ENCODE measurements at places on chromosomes 1 and 21.

DNA sequence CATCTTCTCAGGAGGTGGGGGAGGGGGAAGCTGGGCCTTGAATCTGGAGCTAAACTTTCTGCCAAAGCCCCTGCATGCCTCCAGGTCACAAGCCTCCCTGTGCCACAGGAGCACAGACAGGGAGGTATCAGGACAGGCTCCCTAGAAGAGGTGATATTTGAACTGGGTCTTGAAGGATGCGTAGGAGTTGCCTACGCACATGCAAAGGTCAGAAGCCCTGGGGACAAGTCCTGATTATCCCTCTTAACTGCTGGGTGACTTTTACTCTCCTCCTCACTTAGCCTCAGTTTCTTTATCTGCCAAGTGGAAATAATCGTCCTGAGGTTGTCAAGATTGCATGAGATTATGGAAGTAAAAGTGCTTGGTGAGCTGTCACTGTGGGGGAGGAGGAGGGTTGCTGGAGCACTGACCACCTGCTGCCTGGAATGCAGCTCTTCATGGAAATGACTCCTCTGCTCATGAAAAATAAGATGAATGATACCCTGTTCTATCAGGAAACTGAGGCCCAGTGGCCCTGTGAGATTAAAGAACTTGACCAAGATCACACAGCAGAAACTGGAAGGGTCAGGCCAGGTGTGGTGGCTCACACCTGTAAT lies 50.6 kb upstream of the LAPTM5 start:
- no peak for DNase-seq

DNA sequence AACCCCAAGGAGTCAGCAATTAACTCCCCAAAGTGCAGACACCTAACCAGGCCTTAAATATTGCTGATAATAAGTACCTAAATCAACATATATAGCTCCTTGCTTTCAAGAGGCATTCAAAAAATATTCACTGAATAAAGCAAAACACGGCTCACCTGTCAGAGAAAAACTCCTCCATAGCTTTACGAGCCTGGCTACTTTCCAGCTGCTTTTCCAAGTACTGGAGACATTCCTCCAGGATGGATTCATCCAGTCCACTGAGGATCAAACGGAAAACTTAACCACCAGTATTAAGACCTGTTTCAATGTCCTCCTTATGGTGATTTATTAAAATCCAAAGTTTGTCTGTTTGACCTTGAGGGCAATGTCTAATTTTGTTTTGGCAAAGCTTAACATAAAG lies 44.6 kb downstream of the UBR4 start:
- DNase-seq = no peak

DNA sequence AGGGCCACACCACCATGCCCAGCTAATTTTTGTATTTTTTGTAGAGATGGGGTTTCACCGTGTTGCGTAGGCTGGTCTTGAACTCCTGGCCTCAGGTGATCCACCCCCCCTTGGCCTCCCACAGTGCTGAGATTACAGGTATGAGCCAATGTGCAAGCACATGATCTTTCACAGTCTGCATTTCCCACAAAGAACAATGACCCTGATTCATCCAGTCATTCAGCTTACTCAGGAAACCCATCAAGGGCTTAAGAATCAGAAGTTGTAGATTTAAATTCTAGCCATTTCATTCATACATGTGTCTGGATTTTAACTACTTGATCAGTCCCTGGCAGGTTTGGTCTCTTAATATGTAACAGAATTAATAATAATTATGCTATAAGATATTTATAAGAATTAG lies 2065.7 kb downstream of the MRPL39 start:
- DNase-seq = no peak

GRCh38 chr1:47991187-47991586 lies 6.0 kb downstream of the TRABD2B start:
- no peak for DNase-seq

GRCh38 chr1:31299365-31299764 lies 2.5 kb downstream of the ZCCHC17 start:
- DNase-seq = no peak

GRCh38 chr1:74343216-74343615 lies 108.0 kb downstream of the TNNI3K start:
- DNase-seq = no peak

GRCh38 chr1:204227351-204227750 lies 13.6 kb upstream of the GOLT1A start:
- DNase-seq = no peak

GRCh38 chr1:36781098-36781497 lies 253.2 kb downstream of the GRIK3 start:
- no peak for DNase-seq

GRCh38 chr1:26854906-26855305 lies 8.0 kb upstream of the SFN start:
- no peak for DNase-seq

- DNase-seq = no peak
These were observed 50.8 kb downstream of the RHBG start for GRCh38 chr1:156419854-156420204.

GRCh38 chr1:211639475-211640300 lies 35.7 kb downstream of the NEK2 start:
- peak; percentile 9 for DNase-seq

DNA sequence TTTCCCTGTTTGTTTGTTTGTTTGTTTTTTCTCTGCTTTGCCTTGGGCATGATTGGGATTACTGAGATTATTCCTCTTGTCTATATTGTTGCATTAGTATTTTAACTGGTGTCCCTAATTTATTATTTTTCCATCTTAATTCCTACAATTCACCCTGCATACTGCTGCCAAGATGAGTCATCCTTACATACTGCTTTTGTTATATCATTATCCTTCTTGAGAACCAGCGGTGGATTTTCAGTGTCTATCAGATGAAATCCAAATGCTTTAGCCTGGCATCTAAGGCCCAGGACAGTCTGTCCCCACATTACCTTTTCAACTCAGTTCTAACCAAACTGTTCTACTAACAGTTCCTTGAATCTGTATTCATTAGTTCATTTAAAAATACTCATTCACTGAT lies 101.7 kb downstream of the OLFML2B start:
- no peak for DNase-seq

GRCh38 chr1:109847251-109847650 lies 63.4 kb upstream of the CSF1 start:
- no peak for DNase-seq

GRCh38 chr1:55337801-55338447 lies 122.8 kb upstream of the USP24 start:
- DNase-seq = no peak

GRCh38 chr1:244191581-244191980 lies 140.5 kb downstream of the ZBTB18 start:
- no peak for DNase-seq

DNA sequence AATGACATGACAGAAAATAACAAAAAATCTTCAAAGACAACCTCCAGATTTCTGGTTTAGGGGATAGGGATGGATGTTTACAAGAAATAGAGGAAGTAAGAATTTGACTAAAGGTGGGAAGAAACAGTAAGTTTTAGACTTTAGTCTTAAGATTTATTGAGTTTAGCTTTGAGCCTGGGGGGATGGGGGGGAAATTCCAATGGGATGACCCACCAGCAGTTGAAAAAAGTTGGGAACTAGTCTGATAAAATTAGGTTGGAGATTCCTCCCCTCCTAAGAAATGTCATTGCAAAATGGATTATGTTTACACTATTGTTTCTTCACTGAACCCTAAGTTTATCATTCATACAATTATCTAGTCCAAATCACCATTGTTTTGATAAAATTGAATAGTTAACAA lies 28.4 kb downstream of the WDR26 start:
- DNase-seq = no peak

DNA sequence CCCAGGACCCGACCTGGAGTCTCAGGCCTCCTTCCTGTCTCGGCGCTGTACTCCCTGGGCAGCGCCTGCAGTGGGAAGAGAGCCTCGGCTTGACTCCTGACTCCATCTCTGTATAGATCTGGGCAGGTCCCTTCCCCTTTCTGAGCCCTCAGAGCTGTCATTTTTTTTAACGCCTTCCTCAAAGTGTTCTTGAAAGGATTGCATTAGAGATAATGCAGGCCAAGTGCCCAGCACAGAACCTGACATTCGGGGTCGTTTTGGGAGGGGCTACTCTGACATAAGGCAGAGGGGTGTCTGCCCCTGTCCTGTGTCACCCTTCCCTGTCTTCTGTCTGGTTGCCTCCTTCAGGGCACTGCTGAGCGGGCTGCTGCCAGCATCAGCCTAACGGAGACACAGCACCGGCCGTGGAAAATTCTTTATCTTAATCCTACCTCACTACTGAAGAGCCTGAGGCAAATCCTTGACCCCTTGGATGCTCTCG lies 271.6 kb downstream of the TRABD2B start:
- DNase-seq = no peak

GRCh38 chr1:45607404-45608074 lies 16.3 kb downstream of the CCDC17 start:
- DNase-seq = no peak

DNA sequence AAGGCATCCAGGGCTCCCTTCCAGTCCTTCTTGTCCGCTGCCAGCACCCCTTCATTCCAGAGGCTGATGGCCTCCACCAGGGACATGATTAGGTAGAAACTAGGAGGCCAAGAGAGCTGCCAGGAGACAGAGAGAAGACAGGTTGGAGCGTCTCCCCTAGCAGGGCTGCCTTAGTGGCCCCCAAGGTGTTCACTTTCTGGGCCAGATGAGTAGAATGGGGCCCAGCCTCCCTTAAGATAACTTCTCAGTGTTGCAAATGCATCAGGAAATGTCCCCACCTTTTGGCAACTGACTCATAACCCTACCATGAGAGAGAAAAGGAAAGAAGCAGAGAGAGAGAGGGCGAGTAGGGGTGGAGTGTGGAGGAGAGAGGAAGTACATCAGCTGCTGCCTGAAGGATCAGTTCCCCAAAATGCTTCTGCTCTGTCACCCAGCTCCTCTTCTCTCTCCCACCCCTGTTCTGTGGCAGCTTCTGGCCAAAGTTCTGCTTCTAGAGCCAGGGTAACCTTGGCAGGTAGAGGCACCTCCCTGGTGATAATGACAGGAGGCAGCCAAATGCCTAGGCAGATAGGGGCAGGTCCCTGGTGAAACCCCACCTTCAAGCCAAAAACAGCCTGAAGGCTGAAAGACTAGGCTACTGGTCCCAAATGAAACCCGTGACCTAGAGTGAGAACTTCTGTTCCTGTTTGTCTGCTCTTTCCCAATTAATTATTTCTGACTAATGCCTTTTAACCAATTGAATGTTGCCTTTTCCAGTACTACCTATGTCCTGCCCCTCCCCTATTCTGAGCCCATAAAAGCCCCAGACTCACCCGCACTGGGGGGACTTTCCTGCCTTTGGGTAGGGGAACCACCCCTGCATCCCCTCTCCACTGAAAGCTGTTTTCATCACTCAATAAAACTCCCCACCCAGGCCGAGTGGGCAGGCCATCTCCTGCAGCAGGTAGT lies at the start of gene NCF2:
Gene NCF2 (minus strand): TSS at position 216 of the 948 bp plus-strand sequence. CDS start 130 bp downstream, at position 86.
- no peak for DNase-seq

DNA sequence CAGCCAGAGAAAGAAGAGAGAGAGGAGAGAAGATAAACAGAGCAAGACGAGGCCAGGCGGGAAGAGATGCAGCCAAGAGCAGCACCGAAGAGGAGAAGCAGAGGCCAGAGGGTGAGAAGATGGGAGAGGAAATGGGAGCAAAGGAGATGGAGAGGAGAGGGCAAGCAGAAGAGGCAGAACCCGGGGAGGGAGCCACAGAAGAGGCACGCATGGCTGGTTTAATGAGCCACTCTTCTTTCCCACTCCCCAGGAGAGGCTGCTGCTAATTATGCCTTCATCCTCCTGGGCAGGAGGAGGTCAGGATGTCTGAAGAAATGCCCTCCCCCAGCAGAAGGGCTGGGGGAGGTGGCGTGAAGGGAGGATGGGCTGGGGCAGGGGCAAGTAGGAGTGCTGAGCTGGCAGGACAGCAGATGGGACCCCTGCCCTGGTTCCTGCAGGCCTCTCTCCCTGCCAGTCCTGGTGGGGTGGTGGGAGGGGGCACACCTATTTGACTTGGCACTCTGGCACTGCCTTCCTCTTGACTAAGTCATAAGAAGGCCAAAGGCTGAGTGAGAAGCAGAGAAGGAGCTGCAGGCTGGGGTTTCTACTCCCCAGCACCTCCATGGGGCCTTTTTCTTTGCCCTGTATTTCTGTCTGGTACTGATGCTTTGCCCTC lies 32.3 kb downstream of the KIRREL1 start:
- no peak for DNase-seq

DNA sequence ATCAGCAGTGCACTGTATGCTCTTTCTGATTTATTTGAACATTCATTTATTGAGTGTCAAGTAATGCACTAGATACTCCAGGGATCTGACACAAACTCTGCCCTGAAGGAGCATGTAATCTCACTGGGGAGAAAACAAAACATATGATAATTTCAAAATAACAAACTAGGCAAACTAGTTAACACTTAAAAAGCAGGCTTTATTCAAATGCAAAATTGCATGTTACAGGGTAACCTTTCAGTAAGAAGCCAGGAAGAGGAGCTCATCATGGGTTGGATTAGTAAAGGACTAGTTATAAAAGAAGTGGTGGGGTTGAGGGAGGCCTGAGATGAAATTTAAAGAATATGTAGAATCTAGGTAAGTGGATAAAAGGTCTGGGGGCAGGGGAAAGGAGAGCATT lies 20.9 kb downstream of the SELL start:
- DNase-seq = no peak

DNA sequence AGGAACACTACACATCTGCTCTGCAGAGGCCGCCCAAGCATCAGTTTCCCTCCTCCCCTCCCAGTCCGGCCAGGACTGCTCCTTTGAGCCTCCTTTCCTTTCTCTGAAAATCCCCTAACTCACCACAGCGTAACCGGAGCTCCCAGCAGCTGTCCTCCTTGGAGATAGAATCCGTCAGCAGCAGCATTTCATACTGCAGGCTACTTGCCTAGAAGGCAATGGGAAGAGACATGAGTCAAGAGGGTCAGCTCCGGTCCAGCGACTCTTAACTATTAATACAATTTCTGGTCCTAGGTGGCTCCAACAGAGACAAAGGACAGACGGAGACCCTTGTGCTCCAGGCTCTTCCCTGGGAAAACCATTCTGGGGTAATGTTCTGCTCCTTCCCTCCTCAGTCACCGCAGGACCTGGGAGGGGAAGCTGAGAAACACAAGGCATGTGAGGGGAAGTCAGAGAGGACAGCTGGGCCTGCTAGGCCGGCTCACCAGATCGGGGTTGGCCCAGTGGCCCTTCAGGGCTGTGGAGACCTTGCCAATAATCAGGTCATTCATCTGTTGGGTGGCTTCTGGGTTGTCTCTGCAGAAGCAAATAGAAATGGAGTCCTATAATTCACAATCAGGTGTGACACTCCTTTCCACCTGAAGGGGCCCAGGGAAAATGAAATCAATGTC lies 99.7 kb downstream of the UBR4 start:
- no peak for DNase-seq

GRCh38 chr1:70290218-70290617 lies 64.3 kb downstream of the ANKRD13C start:
- DNase-seq = no peak

- no peak for DNase-seq
These were observed 2.1 kb upstream of the LPGAT1 start for GRCh38 chr1:211832661-211833060.

- no peak for DNase-seq
These were observed 25.1 kb downstream of the ZBTB17 start for GRCh38 chr1:15950763-15951295.

- DNase-seq = no peak
These were observed 26.1 kb downstream of the RCAN3 start for GRCh38 chr1:24528744-24529143.
